ENCODE measurements at places on chromosomes 5 and 9.
A peak's percentile ranks its signal among the peaks of the same experiment; 100 is the strongest.

DNA sequence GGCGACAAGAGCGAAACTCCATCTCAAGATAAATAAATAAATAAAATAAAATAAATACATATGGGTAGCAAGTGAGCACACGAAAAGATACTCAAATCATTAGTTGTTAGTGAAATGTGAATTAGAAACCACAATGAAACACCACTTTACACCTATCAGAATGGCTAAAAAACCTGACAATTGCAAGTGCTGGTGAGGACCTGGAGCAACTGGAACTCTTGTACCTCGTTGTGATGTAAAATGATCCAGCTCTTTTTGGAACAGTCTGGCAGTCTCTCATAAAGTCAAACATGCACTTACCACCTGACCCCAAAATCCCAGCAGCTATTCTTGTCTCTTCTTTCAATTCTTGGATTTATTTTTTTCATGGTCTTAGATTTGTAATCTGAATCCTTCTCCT, 69.2 kb upstream of the FBXW11 start:
- no peak for DNase-seq

- peak; percentile 68 for DNase-seq
Measured at GRCh38 chr5:151115272-151115905, 34.6 kb upstream of the TNIP1 start.

- DNase-seq: no peak
Measured at GRCh38 chr5:133741396-133741795, 129.1 kb upstream of the FSTL4 start.

DNA sequence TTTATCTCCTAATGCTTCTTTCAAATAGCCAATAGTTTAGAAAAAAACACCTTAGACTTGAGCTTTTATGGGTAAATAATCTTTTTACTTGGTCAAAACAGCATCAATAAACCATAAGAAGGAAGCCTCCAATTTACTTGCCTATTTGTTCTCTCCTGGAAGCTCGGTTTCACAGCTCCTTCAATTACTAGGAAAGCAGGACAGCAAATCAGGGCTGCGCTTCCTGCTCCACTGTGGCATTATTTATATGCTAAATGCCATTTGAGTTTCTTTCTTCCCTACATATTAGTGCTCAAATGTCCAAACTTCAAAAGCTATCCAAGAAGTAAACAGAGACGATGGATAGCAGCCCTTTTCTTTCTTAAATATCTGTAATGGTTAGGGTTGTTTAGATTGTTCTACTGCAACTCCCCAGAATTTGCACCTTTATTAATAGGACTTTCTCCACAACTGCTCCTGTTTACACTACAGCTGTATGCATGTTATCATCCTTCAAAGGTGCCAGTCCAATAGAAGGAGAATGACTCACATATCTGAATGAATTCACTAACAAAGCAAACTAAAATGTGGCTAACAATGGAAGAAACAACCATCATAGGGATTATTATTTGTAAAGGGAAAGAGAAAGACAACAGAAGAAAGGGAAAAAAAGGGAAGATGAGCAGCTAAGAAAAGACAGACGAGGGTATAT, 58.7 kb downstream of the MED27 start:
- DNase-seq: no peak

- DNase-seq: no peak
Measured at GRCh38 chr5:95826949-95827891, 4.7 kb upstream of the GLRX start.
